ENCODE measurements at places on chromosomes 4 and X. TPM values are rescaled to one million over a fixed set of nuclear protein-coding genes. Genes with fewer than 3 reads are reported as not detected.

DNA sequence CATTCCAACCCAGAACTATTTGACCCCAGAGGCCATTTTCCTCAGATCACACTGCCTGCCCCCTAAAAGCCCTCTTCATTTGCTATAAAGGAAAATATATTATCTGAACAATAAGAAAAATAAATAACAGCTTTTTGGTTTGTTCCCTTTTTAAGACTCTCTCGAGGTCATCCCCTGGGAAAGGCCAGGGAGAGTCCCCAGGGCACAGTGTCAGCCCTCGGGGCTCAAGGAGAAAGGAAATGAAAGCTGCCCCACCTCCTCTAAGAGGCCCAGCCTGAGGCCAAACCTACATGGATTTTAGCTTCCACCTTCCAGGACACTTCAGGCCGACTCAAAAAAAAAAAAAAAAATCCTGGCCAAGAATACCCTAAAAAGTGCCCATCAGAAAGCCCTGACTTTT is 97.6 kb downstream of the SH3KBP1 start:
- no peak for DNase-seq

DNA sequence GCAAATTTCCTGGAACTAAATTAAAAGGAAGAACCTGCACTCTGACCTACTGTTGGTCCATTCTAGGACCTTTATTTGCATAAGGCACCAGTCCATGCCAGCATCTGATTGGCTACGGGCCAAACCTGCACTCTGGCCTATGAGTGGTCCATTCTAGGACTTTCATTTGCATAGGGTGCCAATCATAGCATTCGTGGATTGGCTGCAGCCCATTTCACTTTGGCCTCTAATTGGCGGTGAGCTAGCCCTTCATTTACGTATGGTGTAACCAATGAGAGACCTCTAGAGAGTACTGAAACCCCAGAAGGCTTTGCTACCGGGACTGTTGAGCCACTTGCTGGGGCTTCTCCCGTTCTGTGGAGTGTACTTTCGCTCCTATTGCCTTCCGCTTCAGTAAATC is 6.1 kb upstream of the RNF175 start:
- DNase-seq, result no peak

- DNase-seq, result no peak
These were observed 168.7 kb downstream of the NR3C2 start for GRCh38 chr4:148273501-148273986.

- DNase-seq, result no peak
These were observed 1424.9 kb upstream of the PCDH7 start for GRCh38 chr4:29295280-29295679.

- no peak for DNase-seq
These were observed 24.0 kb upstream of the SCML1 start for GRCh38 chrX:17713288-17713687.

POU3F4 gene
- not detected for total RNA-seq

MAGEA1 gene
- total RNA-seq, result not detected

GLOD5 gene
- 2.0 TPM for total RNA-seq

Data from upper lobe of left lung (tissue), 6 donors.